Stimulated activated CD8-positive, alpha-beta memory T cell treated with anti-CD3 and anti-CD28 coated beads, Interleukin-12 subunit alpha, Interleukin-12 subunit beta, amount 100 ng/mL, for 1 hour (primary cell): ENCODE measurements at places on chromosomes 12 and 14.

DNA sequence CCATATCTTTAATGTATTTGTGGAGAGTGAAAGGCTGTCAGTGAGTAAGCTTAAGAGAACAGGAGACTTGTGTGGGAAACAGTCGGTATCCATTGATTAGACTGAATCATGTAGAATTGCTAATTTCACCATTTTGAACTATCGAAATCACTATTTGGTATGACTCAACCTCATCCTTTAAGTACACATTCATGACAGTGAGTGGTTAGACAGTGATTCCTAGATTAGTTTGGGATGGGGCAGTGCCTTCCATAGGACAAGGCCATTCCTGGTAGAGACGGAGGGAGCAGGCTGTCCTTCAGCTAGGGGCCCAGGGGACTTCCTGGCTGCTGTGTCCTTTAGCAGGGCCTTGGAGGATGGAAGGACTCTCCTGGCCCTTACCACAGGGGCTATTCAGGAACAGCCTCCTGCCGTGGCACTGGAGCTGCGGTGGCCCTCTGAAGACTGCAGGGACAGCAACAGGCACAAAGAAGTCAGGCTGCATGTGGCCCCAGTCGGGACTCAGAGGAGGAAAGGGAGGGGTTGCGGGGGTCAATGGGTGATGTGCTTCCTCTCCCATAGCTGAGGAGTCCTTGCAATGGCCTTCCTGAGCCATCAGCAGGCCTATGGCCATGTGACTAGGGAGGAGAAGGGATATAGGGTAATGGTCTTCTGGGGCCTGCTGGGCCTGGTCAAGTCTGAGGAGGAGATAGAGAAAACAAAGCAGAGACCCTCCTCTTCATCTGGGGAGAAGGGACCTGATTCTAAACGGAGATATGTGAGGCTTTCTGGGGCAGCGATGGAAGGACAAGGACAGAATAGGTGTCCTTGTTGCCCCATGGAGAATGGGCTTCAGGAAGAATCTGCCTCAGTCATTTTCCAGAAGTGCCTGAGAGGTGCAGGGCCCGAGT is 11.2 kb downstream of the SERPINA1 start:
- no peak for DNase-seq

- no peak for DNase-seq
These were observed 5.0 kb upstream of the SETD1B start for GRCh38 chr12:121798787-121799155.

DNA sequence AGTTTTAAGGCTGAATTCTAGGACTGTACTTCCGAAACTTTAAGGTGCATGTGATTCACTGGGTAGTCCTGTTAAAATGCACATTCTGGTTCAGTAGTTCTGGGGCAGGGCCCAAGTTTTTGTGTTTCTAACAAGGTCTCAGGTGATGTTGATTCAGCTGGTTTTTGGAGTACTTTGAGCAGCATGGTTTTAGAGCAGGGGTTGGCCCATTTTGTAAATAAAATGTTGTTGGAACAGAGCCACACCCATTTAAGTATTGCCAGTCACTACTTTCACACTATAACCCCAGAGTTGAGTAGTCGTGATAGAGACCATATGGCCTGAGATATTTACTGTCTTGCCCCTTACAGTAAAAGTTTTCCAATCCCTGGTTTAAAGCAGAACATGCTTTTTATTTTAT is 111.3 kb downstream of the SYNE2 start:
- DNase-seq, result no peak

DNA sequence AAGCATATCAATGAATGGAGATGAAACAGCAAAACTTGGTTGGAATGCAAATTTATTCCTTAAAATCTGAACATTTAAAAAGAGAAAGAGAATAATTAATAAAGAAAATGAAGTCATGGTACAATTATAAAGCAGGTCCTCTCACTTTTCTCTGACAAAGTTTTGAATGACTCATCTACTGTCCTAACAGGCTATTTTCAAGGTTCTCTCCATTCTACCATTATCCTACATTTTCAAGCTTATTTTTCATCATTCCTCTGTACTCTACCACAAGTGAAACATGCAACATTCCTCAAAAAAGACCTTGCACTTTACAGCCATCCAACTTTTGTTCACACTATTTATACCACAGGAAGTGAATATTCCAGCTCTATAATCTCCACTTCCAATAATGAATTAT is 36.9 kb upstream of the AP4S1 start:
- DNase-seq, result no peak

GRCh38 chr12:49557917-49558215 is 10.1 kb downstream of the MCRS1 start:
- no peak for DNase-seq

- no peak for DNase-seq
These were observed 151.3 kb downstream of the SLC15A4 start for GRCh38 chr12:128672428-128672827.

- DNase-seq, result no peak
These were observed 33.7 kb upstream of the SELPLG start for GRCh38 chr12:108667349-108667748.

- no peak for DNase-seq
These were observed 1.4 kb upstream of the JAG2 start for GRCh38 chr14:105169776-105170655.

DNA sequence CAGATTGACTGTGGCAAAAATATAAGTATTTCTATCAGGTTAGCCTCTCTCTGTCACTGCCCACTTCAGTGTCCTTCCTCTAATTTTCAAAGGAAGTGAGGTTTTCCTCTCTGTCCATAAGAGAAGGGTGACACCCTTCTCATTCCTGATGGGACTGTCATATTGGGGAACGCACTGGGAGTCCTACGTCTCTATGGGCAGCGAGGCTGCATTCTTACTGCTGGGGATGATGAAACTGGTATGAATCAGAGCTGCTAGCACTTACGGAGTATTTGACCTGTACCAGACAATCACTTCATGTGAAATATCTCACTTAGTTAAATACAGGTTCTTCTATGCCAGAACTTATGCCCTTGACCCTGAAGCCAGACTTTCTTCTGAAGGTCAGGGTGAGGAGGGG is 436.3 kb downstream of the DPF3 start:
- DNase-seq, result no peak

- DNase-seq, result no peak
These were observed 55.2 kb downstream of the RASSF3 start for GRCh38 chr12:64665514-64665913.

DNA sequence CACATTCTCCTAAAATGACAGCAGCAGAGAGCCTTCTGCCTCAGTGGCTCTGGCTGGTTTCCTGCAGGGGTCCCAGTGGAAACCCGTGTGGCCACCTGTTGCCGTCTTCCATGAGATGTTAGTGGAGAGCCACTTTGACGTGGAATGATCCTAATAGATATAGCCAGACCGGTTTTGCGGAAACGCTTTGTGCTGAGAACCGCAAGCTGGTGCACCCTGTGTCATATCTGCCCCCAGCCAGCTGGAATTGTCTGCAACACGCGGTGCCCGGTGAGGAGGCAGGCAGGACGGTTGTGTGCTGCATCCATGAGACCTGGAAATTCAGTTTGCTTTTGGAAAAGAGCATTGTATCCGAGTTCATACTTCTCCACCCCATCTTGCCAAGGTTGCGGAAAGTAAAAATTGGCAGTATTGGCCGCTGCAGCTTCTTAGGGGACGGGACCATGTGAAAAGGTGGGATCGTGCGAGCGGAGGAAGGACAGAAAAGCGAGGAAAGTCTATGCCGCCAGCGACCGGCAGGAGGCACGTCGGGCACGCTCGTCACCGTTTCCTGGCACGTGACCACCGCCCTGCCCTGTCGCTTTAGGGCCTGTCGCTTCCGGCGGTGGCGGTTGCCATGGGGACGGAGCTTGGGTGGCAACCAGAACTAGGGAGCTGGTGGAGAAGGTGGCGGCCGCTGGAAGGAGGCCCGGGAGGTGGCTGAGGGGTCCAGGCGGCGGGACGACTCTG is at the start of gene CFAP251:
Gene CFAP251, plus strand, starts transcription at position 643 of the 729 bp plus-strand sequence. CDS start 2,714 bp downstream, outside the sequence.
- DNase-seq, result peak; percentile 95

DNA sequence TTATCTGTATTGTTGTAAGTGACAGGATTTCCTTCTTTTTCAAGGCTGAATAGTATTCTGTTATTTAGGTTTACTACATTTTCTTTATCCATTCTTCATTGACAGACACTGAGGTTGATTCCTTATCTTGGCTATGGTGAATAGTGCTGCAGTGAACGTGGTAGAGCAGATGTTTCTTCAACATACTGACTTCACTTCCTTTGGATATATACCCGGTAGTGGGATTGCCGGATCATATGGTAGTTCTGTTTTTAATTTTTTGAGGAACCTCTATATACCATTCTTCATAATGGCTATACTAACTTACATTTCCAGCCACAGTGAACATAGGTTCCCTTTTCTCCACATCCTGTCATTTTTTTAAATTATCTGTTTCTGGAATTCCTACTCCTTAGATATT is 21.8 kb downstream of the DERA start:
- DNase-seq, result no peak

GRCh38 chr12:19093218-19093617 is 36.3 kb upstream of the PLEKHA5 start:
- no peak for DNase-seq

DNA sequence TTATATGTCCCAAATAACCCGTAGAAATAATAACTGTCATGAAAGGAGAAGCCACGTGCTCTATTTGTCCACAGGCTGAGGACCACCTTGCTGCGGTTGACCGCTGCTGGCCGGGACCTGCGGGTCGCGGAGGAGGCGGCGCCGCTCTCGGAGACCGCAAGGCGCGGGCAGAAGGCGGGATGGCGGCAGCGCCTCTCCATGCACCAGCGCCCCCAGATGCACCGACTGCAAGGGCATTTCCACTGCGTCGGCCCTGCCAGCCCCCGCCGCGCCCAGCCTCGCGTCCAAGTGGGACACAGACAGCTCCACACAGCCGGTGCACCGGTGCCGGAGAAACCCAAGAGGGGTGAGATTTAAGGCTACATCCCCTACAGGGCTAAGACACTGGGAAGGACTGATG is 21.0 kb downstream of the RPGRIP1 start:
- no peak for DNase-seq

- DNase-seq, result no peak
These were observed 5.4 kb downstream of the AP1G2 start for GRCh38 chr14:23561873-23562821.

DNA sequence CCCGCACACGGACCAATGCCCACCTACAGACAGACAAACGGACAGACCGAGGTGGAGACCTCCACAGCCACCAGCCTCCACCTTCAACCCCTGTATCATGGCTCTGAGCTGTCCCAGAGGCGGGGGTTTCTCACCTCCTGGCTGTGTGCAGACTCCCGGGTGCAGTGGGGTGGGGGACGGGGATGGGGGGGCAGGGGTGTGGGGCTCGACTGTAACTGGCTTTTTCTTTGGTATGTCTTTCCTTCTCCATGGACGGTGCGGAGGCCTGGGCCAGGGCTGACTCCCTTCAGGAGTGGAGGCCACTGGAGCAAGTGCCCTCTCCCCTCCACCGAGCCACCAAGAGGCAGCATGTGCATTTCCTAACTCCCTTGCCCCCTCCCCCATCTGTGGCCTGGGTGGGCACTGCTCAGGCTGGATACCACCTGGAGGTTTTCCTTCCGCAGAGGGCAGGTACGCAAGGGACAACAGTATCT is 122.6 kb downstream of the ESRRB start:
- no peak for DNase-seq

- DNase-seq, result no peak
These were observed 256.2 kb upstream of the LRFN5 start for GRCh38 chr14:41350476-41350875.

GRCh38 chr14:96626121-96626768 is 124.1 kb downstream of the PAPOLA start:
- DNase-seq, result no peak

GRCh38 chr14:56211084-56211483 is 92.9 kb downstream of the PELI2 start:
- DNase-seq, result no peak

GRCh38 chr14:61577506-61577931 is 117.8 kb upstream of the HIF1A start:
- DNase-seq, result no peak

DNA sequence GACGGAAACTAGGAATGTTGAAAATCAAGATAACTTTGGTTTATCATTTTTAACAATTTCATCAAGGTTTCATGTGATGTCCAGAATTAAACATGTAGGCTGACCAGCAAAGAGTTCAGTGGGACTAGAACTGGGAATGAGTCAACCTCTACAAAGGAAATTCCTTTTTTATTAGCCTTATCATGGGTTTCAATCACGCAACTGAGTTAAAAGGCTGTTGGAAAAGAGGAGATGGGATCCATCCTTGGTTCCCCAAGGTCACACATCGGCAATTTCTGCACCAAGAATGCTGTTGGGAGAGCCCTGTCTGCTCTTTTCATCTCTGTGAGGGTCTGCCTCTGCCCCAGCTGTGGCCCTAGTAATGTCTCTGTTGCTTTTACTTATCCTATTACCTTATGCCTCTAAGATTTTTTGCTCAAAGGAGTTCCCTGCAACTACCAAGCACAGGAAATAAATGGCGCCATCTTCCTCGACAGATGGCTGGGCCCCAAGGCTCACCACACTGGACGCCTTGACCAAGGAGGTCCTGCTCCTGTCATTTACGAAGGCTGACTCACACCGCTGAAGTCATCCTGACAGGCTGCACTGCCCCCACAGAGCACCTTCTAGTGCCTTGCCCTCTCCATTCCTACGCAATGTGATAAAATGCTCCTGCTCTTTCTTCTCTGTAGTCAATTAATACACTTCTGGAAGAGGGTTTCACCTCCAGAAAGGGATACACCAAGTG is 367.4 kb downstream of the GXYLT1 start:
- DNase-seq, result no peak

DNA sequence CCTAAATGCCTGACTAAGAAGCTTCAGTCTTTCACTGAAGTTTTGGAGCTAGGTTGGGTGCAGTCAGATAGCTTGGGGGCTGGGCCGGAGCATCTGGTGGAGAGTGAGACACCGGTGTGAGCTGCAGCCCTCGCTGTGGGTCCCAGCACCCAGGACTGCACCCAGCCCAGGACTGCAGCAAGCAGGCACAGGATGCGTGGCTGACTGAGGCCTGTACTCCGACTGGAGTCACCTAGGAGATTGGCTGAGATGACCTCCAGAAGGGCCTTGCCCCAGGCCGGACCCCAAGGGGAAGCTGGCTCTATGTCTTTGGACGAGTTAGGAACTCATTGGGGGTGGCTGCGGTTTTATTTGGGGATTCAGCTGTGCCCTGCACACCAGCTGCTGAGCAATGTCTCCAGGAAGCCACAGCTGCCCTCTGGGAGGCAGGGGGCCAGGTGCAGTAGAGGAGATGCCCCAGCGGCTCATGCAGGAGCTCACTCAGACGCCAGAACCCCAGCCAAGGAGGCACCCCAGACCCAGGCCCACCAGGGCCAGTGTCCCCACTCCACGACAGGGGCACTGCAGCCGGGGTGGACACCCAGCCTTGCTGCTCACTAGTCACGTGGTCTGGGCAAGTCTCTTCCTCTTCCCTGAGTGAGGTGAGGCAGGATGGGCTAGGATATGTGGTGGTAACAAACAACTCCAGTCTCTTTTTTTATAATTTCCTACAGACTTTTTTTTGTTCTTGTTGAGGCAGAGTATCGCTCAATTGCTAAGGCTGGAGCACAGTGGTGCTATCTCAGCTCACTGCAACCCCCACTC is 31.8 kb upstream of the RCOR1 start:
- DNase-seq, result no peak
